T follicular helper cell (primary cell): ENCODE measurements at places on chromosomes 1 and 21.

- DNase-seq, result no peak
Measured at GRCh38 chr1:6157528-6158174, 22.5 kb downstream of the CHD5 start.

DNA sequence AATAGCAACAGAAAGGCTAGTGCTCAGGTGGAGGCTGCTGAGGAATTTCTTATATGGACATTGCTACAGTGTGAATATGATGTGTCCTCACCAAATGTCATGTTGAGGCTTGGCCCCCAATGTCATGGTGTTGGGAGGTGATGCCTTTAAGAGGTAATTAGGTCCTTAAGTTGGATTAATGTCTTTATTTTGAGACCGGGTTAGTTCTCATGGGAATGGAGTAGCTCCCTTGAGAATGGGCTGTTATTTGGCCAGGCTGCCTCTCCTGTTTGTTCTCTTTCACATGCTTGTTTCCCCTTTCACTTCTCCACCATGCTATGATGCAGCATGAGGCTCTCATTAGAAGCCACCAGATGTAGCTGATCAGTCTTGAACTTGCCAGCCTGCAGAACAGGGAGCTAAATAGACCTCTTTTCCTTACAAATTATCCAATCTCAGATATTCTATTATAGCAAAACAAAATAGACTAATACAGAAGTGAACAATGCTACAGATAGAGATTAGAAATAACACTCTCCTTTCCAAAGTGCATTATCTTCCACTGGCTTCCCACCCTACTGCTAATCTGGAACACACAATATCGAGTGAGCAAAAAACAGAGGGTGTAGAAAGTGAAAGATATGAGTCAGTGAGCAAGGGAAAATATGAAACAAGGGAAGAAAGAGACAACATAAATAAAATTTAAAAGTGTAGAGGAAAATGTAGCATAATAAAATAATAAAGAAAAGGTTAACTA lies 160.2 kb downstream of the NTMT2 start:
- no peak for DNase-seq

GRCh38 chr1:18062185-18062584 lies 45.4 kb upstream of the IGSF21 start:
- DNase-seq, result no peak

DNA sequence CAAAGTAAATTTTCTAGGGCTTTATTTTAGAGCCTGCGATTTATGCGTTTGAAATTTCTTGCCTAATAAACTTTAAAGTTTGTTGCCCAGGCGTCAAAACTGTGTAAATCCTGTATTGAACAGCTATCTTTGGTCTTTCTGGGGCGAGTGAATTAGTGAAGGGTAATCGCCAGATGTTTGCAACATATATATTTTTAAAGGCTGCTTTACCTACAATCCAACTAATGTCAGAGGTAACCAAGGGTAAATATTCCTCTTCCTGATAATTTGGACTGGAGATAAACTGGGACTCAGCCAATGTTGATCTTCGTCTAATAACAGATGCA lies 885 bp upstream of the PROX1 start:
- no peak for DNase-seq

DNA sequence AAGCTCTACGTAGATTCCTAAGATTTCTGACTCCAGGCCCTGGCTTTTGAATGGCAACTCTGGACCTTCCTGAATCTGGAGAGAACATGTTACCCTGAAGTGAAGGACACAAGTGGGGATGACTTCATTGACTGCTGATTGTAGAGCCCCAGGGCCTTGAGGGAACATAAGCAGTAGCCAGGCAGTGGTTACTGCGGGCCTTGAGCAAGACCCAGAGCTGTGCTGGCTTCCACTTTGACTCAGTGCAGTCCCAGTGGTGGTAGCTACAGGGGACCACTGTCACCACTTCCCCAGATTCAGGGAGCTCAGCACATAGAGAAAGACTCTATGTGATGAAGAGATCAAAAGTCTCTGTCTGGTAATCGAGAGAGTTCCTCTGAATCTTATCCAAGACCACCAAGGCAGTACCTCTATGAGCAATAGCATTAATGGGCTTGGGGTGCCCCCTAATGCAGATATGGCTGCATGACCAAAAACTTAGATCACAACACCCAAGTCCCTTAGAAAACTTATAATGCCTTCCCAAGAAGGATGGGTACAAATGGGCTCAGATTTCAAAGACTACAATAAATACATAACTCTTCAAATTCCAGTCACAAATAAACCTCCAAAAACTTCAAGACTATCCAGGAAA lies 1278.3 kb downstream of the AMY1C start:
- DNase-seq, result no peak

DNA sequence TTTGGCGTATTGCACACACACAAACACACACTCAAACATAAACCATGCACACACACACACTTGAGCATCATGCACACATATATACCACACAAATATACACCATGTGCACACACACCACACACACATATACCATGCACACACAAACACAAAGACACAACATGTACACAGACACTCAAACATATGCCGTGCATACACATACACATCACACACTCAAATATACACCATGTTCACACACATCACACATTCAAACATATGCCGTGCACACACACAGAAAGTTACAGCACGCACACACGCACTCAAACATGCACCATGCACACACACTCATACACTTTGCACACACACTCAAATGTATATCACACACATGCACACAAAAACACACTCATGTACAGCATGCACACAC lies 361.5 kb downstream of the CAMTA1 start:
- DNase-seq, result no peak
